ENCODE measurements at places on chromosomes 3 and 15. TPM values are rescaled to one million over a fixed set of nuclear protein-coding genes. Genes with fewer than 3 reads are reported as not detected.

The IGF2BP2 gene
- total RNA-seq, result 80.4 TPM

The TERB2 gene
- total RNA-seq, result not detected

The TRPC1 gene
- total RNA-seq, result 19.9 TPM

The GOLGA8S gene
- under 0.01 TPM for total RNA-seq
